ENCODE measurements at places on chromosomes 3 and 15.

DNA sequence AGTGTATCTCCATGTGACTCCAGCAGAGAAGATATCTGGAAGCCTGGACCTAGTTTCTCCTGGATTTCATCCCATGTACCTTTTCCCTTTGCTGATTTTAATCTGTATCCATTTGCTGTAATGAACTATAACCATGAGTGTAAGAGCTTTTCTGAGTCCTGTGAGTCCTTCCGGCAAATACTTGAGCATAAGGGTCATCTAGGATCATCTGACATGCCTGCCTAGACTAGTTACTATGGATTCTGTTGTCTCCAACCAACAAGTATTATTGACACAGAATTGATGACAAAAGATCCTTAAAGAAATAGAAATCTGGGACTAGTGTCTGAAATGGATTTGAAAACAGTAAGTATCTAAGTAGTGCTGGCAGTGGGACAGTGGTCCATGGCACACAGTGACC lies 11.3 kb upstream of the UBE3A start:
- no peak for DNase-seq

DNA sequence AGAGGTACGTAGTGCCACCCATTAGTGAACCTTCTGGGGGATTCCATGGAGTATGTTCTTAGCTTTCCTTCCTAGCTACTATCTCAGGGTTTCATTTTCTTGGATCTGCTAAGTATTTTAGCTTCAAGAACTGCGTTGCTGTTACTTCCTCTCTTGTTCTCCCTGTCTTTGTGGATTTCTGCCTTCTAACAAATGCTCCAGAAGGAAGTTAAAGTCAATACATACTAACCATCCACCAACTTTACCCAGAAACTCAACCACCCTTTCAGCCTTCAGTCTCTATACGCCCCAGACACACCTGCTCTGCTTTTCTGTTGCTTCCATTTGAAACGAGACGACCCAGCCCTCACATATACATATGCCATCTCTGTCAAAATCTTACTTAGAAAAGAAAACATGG lies 2.4 kb upstream of the KLF13 start:
- no peak for DNase-seq

GRCh38 chr15:29854413-29854812 lies 32.1 kb upstream of the TJP1 start:
- no peak for DNase-seq

- DNase-seq = peak; percentile 32
Measured at GRCh38 chr3:111691293-111691909, 96.3 kb upstream of the ZBED2 start.

- DNase-seq = no peak
Measured at GRCh38 chr15:98803228-98804056, 155.1 kb downstream of the IGF1R start.

DNA sequence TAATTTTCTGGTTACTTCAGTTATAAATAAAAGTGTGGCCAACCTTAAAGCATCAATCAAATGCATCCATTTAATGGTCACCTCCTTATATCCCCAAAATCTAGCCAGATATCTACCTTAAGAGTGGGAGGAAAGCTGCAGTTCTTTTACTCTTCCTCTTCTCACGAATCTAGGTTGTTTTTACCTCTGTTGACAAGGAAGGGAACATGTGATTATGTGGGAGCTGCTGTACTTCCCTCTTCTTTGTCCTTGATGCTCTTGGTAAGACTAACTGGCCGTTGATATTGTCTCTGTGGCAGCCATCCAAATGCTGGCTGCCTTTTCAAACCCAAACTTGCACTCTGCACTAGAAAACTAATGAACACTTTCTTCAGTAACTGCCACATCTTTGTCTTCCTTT lies 275.3 kb upstream of the CADM2 start:
- no peak for DNase-seq

GRCh38 chr3:66483409-66483906 lies 17.4 kb downstream of the LRIG1 start:
- no peak for DNase-seq

DNA sequence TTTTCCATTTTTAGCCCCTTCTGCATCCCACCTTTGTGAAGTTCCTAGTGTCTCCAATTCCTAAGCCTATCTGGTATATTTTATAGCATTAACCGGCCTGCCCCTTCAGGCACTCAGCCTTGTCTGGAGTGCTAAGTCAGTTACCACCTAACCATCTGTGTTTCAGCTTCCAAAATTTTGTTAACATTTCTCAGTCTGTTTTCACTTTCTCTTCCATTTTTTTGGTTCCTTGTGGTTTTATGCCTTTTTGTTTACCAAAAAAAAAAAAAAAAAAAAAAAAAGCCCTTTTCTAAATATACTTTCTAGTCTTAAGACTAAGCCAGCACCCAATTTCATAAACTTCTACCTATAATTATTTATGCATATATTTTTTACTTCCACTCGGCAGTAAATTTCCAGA lies 92.4 kb downstream of the CSNK1G1 start:
- no peak for DNase-seq

DNA sequence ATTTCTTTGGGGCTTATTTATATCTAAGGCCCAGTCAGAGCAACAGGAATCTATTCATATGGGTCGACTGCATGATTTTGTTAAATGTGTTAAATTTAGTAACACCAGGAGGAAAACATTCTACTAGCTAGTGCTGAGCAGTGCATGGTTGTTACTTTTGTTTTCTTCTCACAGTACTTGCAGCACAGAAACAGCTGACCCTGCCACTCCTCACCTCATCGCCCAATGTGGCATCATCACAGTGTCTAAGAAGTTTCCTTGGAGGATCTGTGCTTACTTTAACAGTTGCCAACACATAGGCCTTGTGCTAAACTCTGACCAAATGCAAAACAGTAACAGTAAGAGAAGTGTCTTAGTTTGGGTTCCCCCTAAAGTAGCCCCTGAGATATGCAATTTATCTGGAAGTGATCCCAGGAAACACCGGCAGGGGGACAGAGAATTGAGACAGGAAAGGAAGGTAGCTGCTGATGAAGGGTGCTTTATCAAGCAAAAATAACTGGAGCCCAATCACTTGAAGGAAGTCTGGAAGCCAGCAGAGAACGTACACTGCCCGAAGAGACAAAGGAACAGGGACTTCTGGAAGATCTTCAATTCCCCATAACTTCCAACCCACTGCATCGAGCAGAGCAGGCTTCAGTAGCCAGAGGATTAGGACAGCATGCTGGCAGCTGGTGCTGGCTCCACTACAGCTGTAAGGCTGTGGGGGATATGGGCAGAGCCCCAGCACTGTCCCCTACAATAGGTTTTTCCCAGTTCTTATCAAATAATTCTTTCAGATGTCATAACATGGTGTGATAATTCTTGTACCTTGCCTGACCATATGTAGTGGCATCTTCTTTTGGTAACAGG lies 36.0 kb upstream of the ULK4 start:
- peak; percentile 18 for DNase-seq

GRCh38 chr15:98795980-98796379 lies 147.6 kb downstream of the IGF1R start:
- no peak for DNase-seq

DNA sequence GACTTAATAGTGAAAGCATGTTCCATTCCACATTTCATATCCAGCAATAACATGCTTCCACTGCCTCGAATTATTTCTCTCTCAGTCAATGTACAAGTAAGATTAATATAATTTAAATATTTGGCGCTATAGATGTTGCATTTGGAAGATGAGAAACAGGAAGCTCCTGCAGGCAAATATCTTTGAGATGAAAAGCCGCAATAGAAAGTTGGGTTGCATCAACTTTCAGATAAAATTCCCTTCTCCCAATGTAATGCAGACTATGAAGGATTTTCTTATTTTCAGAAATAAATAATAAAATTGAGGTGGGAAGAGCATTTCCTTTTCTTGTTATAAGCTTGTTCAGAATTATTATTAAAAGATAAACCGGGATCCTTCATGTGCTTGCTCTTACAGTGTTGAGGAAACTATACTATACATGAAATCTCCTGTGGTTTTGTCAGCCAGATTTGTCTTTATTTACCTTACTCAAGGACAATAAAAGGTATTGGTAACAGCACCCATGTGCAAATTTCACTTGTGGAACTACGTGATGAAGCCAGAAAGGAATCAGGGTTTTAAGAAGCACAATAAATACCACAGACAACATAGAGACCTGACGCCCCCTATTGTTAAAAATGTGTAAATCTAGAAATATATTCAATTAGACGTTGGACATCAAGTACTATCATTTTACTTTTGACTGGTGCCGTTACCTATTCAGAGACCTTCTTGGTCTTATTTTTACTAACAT lies 307.0 kb downstream of the ARPP21 start:
- peak; percentile 6 for DNase-seq

- DNase-seq = no peak
Measured at GRCh38 chr15:67762610-67763368, 62.5 kb upstream of the SKOR1 start.

GRCh38 chr3:126620738-126621137 lies 34.2 kb downstream of the TXNRD3 start:
- no peak for DNase-seq

DNA sequence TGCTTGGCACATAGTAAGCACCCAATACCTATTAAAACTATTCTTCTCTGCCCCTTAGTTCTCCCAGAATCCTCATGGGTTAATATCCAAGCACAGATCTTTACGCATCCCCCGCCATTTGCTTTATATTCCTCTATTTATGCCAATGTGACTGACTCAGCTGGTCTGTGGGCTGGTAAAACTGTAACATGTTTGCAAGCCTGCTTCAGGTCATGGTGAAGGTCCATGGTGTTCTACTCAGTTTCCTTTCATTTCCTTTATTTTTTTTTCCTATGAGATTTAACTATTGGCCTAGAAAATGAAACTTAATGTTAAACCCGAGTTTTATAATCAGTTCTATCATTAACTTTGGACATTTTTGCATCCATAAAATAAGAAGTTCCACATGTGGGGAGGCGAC lies 47.0 kb downstream of the FRMD4B start:
- DNase-seq = no peak

GRCh38 chr3:61081554-61081953 lies 169.7 kb downstream of the FHIT start:
- no peak for DNase-seq

DNA sequence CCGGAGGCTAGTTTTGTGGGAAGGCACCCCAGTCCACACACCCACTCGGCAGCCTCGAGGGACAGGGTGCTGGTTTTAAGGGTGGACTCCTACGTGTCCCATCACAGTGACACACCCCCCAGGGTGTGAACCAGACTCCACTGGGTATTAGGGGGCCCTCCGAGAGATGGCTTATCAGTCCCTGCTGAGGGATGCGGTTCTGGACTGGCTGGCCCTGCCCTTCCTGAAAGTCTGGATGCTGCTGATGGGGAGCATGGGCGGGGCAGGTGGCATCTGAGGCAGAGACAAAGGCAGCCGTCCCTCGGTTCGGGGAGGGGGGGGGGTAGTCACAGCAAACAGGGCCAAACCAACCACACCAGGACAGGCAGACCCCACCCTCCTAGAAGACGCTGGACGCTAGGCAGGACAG lies 939 bp upstream of the ULK3 start:
- DNase-seq = peak; percentile 79

DNA sequence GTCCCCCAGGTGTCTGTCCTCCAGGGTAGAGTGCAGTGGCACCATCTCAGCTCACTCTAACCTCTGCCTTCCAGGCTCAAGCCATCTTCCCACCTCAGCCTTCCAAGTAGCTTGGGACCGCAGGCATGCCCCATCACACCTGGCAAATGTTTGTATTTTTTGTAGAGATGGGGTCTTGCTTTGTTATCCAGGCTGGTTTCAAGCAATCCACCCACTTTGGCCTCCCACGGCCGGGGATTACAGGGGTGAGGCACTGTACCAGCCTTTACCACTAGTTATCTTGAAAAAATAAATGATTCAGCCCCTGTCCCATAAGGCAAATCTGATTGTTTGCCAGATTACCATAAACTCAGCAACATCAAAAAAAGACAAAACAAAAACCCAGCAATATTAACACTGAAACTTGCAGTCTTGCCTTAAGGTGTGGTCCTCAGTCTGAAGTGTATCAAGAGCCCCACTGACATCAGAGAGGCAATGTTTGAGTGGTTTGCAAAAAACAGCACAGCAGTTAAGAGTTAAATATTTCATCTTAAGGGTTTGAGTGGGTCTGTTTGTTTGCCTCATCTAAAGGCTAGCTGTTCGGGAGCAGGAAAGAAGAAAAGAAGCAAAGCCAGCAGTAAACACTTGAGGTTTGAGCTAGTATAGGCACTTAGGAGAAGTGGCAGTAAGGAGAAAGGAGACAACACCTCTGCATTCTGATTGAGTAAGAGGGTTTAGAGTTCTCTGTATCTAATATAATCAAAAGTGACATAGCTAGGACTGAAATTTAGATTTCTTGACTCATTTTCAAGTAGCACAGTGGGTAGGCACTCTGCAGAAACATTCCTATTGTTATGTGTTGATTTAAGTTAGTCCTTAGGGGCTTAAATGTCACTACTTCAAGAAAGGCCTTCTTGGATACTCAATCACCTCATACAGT lies 26.3 kb upstream of the EDEM1 start:
- DNase-seq = no peak

Data from erythroblast (primary cell).